ENCODE measurements at places on chromosomes 3 and 15. TPM values are rescaled to one million over a fixed set of nuclear protein-coding genes. Genes with fewer than 3 reads are reported as not detected.

Gene GOLGA8J
- not detected for total RNA-seq

Gene SH2D7
- not detected for total RNA-seq

Gene HRG
- total RNA-seq, result not detected

Gene CHRNB4
- not detected for total RNA-seq

Gene RARB
- not detected for total RNA-seq

Gene FANCD2OS
- total RNA-seq, result not detected

Gene THSD4
- total RNA-seq, result 0.10 TPM

Gene FBLN2
- total RNA-seq, result 0.73 TPM

Gene UCN2
- total RNA-seq, result 0.10 TPM

Gene TBC1D2B
- total RNA-seq, result 38.1 TPM

Gene GP9
- total RNA-seq, result 28.1 TPM

Gene COX17
- 21.5 TPM for total RNA-seq

Gene DNAH1
- 20.9 TPM for total RNA-seq

Gene FBXW12
- not detected for total RNA-seq

Gene RGMA
- 0.10 TPM for total RNA-seq

Gene WDR93
- not detected for total RNA-seq

Gene DUOXA2
- total RNA-seq, result not detected

Gene SLC28A1
- total RNA-seq, result not detected

Gene IL1RAP
- total RNA-seq, result 18.1 TPM

Gene LIPC
- 0.73 TPM for total RNA-seq

Gene SERPINI2
- total RNA-seq, result not detected

Gene NUDT16
- total RNA-seq, result 3.9 TPM

Gene CDCP1
- 0.31 TPM for total RNA-seq

Gene TGM5
- total RNA-seq, result not detected

Gene JMJD7
- 9.1 TPM for total RNA-seq

Gene COPB2
- 18.6 TPM for total RNA-seq

Gene NSMCE3
- 37.2 TPM for total RNA-seq

Gene LCMT2
- total RNA-seq, result 9.7 TPM

Gene IGDCC3
- not detected for total RNA-seq

Gene CCRL2
- 91.9 TPM for total RNA-seq

Gene ZNF662
- 1.2 TPM for total RNA-seq

Gene ACKR4
- total RNA-seq, result 0.31 TPM

Gene ACP3
- 18.1 TPM for total RNA-seq

Gene TRH
- total RNA-seq, result 0.10 TPM

Gene FAIM
- total RNA-seq, result 2.5 TPM

Gene KLHL40
- not detected for total RNA-seq

Gene FGF12
- under 0.01 TPM for total RNA-seq

Gene CAV3
- not detected for total RNA-seq

Gene CHRNA7
- 2.0 TPM for total RNA-seq

Gene SCN11A
- under 0.01 TPM for total RNA-seq

Gene ZMYND10
- 0.10 TPM for total RNA-seq

Gene ITGA11
- under 0.01 TPM for total RNA-seq

Gene SLC2A2
- not detected for total RNA-seq

Gene IGSF11
- total RNA-seq, result 0.10 TPM

Gene ATP13A5
- not detected for total RNA-seq

Gene EPHA3
- not detected for total RNA-seq

Gene DISP2
- under 0.01 TPM for total RNA-seq

Gene C2CD4A
- 0.21 TPM for total RNA-seq

Gene PDZRN3
- total RNA-seq, result 0.10 TPM

Gene SOX14
- total RNA-seq, result not detected

Gene P3H2
- 0.84 TPM for total RNA-seq

Gene MEX3B
- 1.3 TPM for total RNA-seq

Gene CFAP100
- total RNA-seq, result not detected

Gene SLC12A1
- not detected for total RNA-seq

Gene TRIM42
- total RNA-seq, result not detected

Gene DZIP3
- 9.2 TPM for total RNA-seq

Gene FBXO40
- total RNA-seq, result under 0.01 TPM

Gene SPATA12
- total RNA-seq, result not detected

Gene GOLGA8R
- total RNA-seq, result 2.2 TPM

All from mononuclear cell (primary cell).